ENCODE measurements at places on chromosomes 1 and 21. TPM values are rescaled to one million over a fixed set of nuclear protein-coding genes. Genes with fewer than 3 reads are reported as not detected.

DNA sequence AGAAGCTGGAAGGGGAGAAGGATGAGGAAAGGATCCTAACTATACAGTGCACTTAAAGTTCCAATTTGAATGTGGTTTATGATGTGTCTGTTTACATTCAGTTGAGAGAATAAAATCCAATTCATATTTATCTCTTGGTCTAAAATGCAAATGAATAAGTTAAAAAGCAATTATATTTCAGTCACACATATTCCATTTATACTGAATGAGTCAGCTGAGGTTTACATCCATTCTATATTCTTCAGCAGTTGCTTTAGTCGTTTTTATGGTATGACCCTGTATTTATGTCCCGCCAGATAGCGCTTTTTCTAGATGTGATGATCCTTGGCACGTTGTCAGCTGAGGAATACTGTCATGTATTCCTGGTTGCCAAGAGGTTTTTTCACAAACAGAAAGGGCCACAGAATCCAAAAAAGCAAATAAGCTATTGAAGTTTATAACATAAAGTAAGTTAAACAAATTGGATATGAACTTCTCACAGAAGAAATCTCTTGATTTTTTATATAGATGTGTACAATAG is 866.2 kb downstream of the NCAM2 start:
- DNase-seq = no peak

The COL8A2 gene
- polyA plus RNA-seq = 1.2 TPM

- DNase-seq = no peak
These were observed 57.1 kb downstream of the CTH start for GRCh38 chr1:70468180-70468579.

DNA sequence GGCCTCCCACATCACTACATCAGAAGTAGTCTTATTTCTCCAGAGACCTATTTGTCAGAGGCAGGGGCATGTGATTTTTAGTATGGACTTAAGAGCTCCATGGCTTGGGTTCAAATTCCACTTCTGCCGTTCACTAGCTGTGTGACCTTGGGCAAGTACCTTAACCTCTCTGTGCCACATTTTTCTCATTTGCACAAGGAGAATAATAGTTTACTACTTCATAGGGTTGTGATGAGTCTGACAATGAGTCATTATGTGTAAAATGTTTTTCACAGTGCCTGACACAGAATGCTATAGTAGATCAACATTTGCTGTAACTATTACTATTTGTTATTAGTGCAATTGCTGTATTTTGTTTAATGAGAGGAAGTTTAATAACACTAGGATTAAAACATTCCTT is 200.6 kb downstream of the PRDM2 start:
- no peak for DNase-seq

The CRP gene
- not detected for polyA plus RNA-seq

GRCh38 chr1:188070848-188071247 is 1242.1 kb downstream of the PLA2G4A start:
- no peak for DNase-seq

The HCRTR1 gene
- 0.13 TPM for polyA plus RNA-seq

DNA sequence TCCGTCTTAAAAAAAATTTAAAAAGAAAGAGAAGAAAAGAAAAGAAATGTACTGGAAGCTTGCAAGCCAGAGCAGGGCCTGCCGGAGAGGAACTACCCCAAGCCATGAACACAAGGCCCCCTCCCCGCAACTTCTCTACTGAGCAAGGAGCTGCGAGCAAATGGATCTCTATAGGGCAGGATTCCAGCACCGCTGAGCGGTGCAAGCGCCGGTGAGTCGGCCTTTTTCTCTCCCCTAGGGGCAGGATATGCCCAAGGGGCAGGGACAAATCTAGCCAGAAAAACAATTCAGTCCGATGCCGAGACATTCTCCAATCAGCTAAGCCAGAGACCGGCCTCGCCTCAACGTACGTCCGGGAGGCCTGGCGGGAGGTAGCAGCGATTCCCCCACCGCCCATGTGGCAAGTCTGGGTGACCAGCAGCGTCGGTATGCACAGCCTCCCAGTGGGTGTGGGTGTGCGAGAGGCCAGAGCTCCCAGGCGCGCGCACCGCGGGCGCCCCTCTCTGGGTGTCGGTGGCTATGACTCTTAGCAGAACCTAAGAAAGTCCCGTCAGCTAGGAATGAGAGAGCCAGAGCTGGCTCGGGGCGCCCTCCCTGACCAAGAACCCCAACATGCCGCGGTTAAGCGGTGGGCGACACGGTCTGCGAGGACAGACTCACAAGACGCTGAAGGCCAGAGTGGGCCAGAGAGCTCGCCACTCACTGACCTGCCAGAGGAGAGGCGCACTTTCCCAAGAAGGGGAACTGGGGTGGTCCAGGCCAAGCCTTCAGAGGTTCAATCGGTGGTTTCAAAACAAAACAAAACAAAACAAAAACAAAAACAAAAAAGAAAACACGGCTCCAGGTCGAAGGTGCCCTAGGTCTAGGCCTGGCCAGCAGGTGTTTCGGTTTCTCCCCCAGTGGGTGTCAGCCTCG is 1.9 kb downstream of the CSMD2 start:
- peak; percentile 57 for DNase-seq

DNA sequence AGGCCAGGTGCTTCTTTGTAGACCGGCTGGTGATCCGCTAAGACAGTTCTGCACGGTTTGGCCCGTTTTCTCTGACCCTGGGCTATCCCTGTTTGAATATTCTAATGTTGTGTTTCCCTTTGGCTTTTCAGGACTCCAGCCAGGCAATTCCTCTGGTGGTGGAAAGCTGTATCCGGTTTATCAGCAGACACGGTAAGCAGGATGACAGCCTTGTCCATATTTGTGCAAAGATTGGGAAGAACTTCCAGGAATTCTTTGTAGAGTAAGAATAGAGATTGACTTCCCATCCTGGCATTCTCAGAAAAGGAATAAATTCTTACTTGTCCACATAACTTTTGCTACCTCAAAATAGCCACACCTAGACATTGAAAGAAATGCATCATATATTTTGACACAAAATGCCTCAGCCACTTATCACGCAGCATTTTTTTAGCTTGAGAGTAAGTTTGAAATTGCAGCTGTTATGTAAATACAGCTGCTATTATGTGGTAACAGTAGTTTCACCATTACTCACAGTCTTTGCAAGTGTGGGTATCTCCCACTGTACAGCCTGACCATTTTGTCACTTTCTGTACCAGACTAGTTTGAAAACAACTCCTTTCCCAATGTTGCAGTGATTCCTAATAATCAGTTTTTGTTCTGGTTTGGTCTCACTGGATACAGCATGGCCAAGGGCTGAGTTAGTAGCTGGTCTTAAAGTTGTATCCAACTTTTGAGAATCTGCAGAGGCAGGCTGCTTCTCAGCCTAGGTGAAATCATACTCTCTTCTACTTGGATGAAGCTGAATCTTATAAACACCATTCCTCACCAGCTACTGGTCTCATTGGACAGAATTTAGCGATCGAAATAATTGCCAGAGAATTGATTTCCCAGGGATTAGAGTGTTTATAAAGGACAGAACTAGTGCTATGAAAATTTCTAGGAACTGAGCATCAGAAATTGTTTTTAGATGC is 40.0 kb upstream of the IKBKE start:
- no peak for DNase-seq

GRCh38 chr1:110150330-110151174 is at the start of gene SLC6A17:
TSS of gene SLC6A17 (plus strand) at chr1:110150494. CDS start at chr1:110166930, 16,436 bp downstream.
- DNase-seq = no peak

DNA sequence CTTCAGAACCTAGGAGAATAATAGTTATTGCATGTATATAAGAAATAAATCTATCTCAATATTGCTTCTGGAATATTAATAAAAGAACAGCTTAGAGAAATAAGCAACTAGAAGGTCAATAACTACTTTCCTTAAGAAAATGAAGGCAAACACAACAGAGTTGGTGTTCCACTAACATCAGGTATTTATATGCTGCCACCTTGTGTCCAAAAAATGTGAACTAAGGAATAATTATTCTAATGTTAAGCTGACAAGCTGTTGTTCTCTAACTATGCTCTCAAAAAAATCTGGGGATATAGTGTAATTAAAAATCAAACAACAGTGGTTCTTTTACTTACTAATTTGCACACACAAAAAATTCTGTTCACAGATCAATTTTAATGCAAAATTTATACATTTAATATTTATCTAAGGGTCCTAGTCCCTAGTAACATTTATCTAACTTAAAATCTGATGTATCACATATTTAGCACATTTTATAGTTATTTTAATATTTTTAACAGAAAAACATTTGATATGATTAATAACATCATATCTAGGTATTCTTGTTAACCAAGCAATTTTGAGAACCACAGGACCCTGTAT is 39.6 kb downstream of the UCHL5 start:
- DNase-seq = peak; percentile 58

GRCh38 chr1:79283451-79283850 is 276.9 kb upstream of the ADGRL4 start:
- no peak for DNase-seq

DNA sequence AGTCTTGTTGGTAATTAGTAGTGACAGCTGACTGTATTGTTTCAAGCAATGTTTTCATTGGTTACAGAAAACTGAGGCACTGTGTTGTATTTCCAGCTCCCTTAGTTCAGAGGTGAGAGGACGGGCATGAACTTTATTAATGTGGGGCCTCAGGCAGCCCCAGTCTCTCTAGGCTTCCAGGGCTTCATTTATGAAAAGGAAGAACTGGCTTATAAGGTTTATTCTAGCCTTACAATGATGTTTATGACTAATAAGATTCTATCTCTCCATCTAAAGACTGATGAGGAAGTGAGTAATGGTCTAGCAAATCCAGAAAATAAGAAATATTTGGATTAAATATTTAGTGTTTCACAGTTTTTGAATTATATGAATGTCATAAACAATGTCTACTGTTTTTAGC is 41.5 kb downstream of the CBS start:
- no peak for DNase-seq

GRCh38 chr1:117051224-117052064 is 8.7 kb upstream of the TTF2 start:
- DNase-seq = no peak

DNA sequence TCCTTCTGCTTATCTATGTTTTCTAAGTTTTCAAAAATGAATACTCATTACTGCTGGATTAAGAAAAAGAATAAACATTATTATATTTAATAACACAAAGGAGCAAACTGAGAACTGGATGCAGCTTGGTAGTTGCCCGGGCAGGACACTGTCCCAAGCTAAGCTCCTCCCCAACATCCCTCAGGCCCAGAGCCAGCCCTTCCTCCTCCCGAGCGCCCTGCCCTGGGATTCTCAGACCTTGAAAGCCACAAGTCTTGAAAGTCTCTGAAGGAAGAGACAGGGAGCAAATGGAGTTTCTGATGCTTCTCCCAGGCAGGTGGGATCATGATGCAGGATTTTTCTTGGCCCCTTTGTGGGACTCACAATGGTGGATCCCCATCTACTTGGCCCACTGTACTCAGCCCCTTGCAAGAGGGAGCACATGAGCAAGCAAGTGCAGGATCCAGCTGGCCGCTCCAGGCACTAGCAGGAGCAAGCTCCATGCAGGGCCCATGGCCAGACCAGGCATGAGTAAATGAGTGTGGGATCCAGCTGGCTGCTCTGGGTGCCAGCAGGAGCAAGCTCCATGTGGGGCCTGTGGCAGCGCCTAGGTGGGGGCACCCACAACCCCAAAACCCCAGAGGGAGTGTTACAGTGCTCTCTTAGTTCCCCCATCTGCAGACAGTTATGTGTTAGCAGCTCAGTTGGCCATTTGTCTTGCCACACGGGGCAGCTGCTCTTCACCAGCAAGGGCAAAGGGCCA is 32.1 kb upstream of the RAB4A start:
- DNase-seq = no peak

DNA sequence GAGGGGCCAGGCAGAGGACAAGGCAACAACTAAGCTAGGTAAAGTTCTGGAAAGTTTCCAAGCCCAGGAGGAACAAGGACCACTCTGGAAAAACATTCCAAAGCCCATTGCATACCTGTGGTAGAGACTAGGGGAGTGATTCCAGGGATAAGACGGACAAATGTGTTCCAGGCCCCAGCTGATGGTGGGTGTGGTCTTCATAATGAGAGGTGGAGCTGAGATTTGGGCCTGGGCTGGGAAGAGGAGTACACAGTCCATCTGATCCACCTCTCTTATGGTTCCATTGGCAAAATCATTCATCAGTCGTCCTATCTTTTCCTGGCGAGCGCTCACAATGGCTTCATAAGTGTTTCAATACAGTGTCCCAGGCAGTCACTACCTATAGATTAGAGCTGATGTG is 4.5 kb downstream of the KLHDC7A start:
- no peak for DNase-seq

The FCAMR gene
- polyA plus RNA-seq = 7.7 TPM

DNA sequence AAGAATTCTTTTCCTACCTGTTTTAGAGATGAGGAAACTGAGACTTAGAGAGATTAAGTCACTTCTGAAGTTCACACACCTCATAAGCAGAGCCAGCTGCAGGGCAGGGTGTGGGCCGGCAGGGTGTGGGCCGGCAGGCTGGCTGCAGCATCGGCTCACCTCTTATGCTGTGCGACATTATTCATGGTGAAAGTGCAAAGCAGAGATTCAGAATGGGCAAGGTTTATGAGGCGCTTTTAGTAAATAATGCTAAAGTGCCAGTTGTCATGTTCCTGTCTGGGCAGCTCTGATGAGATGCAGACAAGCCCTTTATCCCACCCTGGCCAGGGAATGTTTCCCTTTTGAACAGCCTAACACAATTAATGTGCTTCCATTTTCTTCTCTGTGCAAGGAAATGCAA is 14.6 kb downstream of the MAB21L3 start:
- no peak for DNase-seq

GRCh38 chr1:229114315-229114714 is 156.6 kb upstream of the RAB4A start:
- DNase-seq = no peak

The GUCA2A gene
- not detected for polyA plus RNA-seq

DNA sequence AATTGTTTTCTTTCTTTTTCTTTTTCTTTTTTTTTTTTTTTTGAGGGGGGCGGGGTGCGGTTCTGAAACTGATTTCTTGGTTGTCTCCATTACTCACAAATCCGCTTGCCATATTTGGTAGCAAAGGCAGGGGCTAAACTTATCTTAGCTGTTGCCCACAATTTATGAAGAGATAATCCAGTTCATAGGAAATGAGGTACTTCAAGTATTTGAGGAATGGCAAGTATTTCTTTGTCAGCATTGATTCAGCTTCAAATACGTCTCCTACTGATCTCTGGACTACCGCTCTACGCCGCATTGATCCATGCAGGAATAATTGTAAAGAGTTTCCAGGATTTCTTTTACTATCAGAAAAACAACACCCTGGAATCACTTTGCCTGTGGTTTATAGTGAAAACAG is 289.2 kb upstream of the DPYD start:
- no peak for DNase-seq

The PDPN gene
- polyA plus RNA-seq = 16.4 TPM

The GLIS1 gene
- 2.5 TPM for polyA plus RNA-seq

The ASCL5 gene
- 0.15 TPM for polyA plus RNA-seq

The PLXNA2 gene
- polyA plus RNA-seq = 15.3 TPM
